ENCODE measurements at places on chromosomes 1 and 21.

- DNase-seq, result no peak
Measured at GRCh38 chr21:37374027-37374426, 7.5 kb downstream of the DYRK1A start.

GRCh38 chr1:110084227-110085078 lies 14.0 kb upstream of the ALX3 start:
- DNase-seq, result peak; percentile 45

- DNase-seq, result peak; percentile 29
Measured at GRCh38 chr1:119873135-119874015, 22.9 kb downstream of the ADAM30 start.

- no peak for DNase-seq
Measured at GRCh38 chr1:85611425-85611824, 30.9 kb downstream of the CCN1 start.

GRCh38 chr1:25875154-25875855 lies at the start of gene PAQR7:
TSS of gene PAQR7 (minus strand) at chr1:25875708. CDS start at chr1:25863839, 11,869 bp downstream.
- DNase-seq, result no peak

GRCh38 chr1:242005866-242006535 lies 7.1 kb upstream of the MAP1LC3C start:
- no peak for DNase-seq

- DNase-seq, result no peak
Measured at GRCh38 chr21:15713412-15713811, 16.4 kb upstream of the USP25 start.

GRCh38 chr1:53321366-53321765 lies 6.5 kb downstream of the LRP8 start:
- DNase-seq, result peak; percentile 20

GRCh38 chr1:198455966-198456365 lies 84.5 kb downstream of the ATP6V1G3 start:
- DNase-seq, result no peak

- DNase-seq, result no peak
Measured at GRCh38 chr1:156615946-156616345, 3.3 kb upstream of the HAPLN2 start.

- DNase-seq, result no peak
Measured at GRCh38 chr1:110055493-110056284, 14.8 kb downstream of the ALX3 start.

DNA sequence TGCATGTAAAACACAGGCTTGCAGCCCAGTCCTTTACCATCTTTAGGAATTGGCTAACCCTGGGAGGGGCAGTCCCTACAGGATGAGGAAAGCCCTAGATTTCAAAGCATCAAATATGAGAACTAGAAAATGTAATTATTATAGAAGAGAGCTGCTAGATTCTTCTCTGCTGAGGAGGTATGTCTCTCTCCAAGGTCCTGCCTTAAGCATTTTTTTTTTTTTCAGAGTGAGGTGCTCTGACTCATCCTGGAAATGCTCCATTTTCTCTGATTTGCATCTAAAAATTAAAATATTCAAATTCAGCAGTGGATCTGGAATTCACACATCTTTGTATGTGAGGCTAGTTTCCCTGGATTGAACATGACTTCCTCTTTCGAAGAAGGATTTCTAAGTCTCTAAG lies 149.8 kb downstream of the ZNF648 start:
- no peak for DNase-seq

GRCh38 chr1:32249831-32250525 lies 1.1 kb upstream of the LCK start:
- peak; percentile 74 for DNase-seq

DNA sequence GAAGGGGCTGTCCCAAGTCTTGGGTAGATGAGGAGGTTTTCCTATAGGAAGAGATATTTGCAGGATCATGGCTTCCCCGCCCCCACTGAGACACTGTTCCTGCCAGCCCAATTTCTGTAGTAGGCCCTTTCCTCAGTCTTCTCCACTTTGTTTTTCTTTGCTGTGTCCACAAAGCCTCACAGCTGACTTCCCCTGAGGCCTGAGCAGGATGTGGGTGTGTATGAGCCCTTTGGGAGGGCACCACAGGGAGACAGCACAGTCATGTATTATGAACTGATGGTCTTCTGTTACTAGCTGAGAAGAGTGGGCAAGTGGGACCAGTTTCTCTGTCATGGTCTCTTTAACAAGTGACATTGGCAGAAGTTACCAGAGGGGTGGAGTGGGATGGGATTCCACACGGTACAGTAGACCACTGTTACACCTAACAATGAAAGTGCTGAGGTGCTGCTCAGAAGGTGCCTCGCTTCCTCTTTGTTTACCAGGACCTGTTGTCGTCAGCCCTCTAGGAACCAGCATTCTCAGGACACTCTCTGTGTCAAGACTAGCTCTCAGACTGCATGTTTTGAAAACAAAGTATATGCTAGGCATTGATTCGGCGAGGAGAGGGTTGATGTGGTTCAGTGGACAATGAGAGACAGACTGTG lies 253.8 kb upstream of the HOOK1 start:
- DNase-seq, result peak; percentile 48

DNA sequence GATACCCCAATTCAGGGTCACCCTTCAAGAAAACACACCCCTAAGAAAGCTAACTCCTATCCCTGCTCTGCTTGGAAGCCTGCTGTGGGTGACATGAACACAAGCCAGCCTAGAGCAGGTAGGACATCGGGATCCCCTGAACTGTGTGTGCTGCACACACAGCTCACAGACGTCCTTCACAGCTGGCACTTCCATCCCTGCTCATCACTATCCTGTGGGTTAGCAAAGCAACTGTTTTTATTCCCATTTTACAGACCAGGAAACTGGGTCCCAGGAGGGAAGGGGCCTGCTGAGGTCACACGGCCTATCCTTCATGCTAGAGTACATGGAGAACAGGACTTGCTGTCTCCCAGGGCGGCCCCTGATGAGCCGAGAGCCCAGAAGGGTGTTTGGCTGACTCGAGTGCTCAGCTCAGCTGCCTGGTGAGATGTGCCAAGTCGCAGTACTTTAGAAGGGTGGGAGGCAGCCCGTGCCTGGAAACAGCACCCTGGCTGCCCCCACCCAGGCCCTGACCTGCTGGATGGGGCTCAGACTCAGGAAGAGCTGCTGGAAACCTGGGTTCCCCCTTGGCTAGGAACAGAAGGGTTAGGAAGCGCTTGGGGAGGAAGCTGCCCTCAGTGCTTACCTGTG lies 28.3 kb upstream of the BTG2 start:
- DNase-seq, result no peak

- DNase-seq, result no peak
Measured at GRCh38 chr21:37233551-37234146, 33.5 kb downstream of the VPS26C start.

GRCh38 chr1:117070124-117070523 lies 10.0 kb downstream of the TTF2 start:
- DNase-seq, result no peak

DNA sequence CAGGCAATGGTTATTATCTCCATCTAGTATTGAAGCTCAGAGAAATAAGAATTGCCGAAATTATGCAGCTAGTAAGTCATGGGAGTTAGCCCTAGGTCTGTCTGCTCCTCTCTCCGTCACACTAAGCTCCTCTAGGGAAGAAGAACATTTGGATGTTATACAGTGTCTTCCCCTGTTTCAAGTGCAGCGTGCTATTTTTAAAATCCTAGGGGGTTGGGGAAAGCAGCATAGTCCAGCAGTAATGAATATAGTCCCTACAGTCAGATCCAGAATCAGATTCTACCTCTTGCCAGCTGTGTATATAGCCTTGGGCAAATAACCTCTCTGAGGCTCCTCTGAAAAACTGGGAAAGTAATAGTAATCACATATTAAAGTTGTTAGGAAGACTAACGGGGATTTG lies 44.5 kb upstream of the OSBPL9 start:
- DNase-seq, result no peak

DNA sequence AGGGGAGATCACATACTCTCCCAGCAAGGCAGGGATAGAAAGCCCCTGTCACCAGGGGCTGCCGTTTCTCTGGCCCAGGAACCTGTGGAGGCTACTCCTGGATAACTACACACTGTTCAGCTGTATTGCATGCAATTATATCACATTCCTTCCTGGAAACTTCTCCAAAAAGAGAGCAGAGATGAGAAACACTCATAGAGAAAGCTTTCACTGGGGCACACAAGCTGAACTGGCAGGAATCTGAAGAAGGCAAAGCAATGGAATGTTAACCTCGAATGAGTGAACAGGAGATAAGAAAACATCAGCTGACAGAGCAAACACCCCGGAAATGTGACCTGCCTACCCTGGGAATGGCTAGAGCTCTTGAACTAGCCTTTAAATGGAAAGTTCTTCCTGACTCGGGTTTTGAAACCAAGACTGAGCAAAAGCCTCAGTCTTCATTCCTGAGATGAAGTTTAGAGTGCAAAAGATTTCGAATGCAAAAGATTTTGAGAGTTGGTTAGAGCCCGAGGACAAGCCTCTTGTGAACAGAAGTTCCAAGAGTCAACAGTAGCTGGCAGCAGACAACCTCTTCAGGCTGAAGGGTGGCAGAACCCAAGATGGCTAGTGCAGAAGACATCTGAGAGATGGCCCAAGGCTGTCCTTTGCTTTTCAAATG lies 32.3 kb downstream of the CCN1 start:
- peak; percentile 12 for DNase-seq

- DNase-seq, result no peak
Measured at GRCh38 chr21:46159390-46159789, 4.0 kb upstream of the FTCD start.

- peak; percentile 74 for DNase-seq
Measured at GRCh38 chr1:178055093-178055492, 38.8 kb upstream of the RASAL2 start.

DNA sequence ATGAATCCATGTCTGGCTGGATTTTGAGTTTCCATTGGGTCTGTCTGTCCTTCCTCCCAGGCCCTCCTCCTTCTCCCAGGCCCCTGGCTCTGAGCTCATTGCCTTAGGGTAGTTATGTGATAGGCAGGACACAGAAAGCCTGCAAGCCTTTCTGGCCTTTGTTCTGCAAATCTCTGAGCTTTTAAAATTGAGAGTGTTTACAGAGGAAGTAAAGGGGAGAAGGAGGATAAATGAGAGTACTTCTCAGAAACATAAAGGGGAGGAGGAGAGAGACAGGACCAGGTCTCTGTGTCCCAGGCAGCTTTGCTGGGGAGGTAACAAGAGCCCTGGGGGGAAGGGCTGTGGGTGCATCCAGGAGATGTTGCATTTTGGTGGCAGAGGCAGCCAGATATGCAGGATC lies 126.7 kb downstream of the FOXD2 start:
- no peak for DNase-seq

DNA sequence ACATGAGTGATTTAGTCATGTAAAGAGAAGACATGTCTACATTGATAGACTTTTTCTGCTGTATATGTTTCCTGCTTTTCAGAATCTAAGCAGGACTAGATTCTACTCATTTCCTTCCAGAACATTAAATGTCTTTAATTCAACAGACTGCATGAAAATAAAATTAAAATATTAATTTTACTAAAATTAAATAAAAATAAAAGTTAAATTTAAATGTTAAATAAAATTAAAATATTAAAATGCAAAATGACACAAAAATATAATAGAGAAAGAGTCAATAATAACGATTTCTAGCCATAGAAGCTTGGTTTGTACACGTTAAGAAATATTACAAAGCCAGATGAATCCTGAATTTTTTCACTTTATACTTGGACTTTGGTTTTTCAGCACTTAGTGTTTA lies 552.8 kb upstream of the NR5A2 start:
- DNase-seq, result no peak

GRCh38 chr1:47738560-47739182 lies 258.5 kb downstream of the TRABD2B start:
- DNase-seq, result no peak

- no peak for DNase-seq
Measured at GRCh38 chr1:50427086-50427817, 4.0 kb upstream of the DMRTA2 start.

DNA sequence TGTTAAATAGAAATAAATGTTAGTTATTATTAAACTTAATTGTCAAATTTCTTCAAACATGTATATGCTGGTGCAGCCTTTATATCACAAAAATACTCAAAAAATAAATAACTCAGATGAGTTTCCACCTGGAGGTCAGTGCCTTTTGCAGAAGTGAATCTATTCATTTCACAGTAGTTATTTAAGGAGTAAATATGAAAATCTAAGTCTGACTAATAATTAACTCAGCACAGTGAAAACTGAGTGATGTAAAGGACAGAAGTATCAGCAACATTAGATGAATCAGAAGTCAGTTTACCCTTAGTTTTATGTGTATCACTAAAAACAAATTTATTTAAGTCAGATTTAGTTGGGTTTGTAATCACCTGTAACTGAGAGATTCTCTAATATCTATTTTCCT lies 2135.4 kb downstream of the MRPL39 start:
- no peak for DNase-seq

All from KBM-7 (cell line).